Suprapubic skin (tissue), 4 donors: ENCODE measurements at places on chromosomes 4 and X.

GRCh38 chr4:144649646-144650045 is 3.7 kb downstream of the HHIP start:
- DNase-seq = no peak

- no peak for DNase-seq
Measured at GRCh38 chr4:107261241-107261874, 225.2 kb upstream of the DKK2 start.

DNA sequence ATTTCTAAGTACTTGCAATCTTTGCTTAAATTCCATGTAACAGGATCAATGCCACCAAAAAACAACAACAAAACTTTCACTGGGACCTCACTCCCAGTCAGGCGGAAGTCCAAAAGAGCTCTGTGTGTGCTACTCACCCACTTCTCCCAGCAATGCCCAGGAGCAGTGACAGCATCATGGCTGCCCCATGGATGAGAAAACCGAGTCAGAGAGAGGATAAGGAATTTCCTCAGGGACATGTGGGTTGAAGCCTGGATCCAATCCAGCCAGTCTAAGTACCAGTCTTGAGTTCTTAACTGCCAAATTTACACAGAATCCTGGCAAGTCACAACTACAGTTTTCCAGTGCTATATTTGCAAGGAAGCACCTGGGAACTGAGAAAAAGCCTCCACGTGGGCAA is 64.5 kb downstream of the STX18 start:
- no peak for DNase-seq

GRCh38 chrX:47172971-47173792 is 20.4 kb upstream of the UBA1 start:
- no peak for DNase-seq

- no peak for DNase-seq
Measured at GRCh38 chr4:15066140-15066539, 63.9 kb downstream of the CPEB2 start.

DNA sequence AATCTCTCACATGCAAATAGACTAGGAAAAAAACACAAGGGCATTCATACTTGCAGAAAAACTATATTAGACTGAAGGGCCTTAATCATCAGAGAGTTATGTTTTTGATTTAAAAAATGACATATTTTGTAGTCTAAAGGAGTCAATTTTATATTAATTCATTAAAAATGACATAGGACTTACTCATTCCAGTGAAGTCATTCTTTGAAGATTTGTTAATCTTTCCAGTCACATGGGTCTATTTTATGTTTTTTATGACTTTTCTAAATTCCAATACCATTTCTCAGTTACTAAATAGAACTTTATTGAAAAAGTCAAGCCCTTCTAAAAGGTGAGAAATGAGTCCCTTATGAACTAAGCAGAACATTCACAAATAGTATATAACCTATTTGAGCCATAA is 743.8 kb upstream of the INTU start:
- DNase-seq = no peak

GRCh38 chr4:179467878-179468277 is 2025.6 kb upstream of the AGA start:
- DNase-seq = no peak

DNA sequence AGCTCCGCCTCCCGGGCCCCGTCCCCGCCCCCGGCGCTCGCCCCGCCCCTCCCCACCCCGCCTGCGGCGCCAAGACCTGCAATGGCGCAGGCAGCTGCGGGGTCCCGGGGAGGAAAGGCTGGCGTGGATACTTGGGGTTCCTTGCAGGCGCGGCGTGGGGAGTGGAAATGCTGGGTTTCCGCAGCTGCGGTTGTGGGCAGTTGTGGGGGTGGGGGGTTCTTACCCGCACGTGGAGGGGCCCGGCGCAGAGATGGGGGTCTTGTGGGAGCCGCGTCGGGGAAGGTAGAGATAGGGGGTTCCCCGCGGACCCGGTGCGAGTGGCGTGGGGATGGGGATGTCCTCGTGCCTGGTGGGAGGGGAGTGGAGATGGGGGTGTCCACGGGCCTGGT is 680 bp upstream of the ASMTL start:
- peak; percentile 92 for DNase-seq

DNA sequence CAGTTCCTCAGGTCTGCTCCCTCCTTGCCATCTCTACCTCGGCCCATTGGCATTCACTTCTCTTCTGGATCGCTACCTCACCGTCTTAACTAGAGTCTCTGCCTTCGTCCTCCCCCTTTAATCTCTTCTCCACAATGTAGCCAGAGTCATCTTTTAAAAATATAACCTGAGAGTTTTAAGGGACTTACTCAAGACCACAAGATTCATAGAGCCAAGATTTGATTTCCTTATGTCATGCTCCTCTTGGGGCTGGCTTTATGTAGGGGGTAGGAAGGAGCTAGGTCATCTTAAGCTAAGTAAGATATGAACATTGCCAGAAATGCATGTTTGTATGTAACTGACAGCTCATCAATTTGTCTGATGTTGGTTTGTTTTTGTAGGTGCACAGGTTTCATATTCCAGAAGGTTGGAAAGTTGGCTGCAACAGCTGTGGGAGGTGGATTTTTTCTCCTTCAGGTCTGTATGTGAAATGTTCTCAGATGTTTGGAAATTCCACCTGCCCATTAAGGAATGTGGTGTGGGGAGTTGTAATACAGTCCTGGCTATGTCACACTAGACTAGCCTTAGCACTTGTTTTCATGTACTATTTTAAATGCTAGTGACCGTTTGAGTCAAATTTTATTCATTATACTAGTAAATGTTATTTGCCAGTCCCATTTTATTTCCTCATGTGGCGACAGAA is 19.6 kb downstream of the FUNDC2 start:
- DNase-seq = no peak

DNA sequence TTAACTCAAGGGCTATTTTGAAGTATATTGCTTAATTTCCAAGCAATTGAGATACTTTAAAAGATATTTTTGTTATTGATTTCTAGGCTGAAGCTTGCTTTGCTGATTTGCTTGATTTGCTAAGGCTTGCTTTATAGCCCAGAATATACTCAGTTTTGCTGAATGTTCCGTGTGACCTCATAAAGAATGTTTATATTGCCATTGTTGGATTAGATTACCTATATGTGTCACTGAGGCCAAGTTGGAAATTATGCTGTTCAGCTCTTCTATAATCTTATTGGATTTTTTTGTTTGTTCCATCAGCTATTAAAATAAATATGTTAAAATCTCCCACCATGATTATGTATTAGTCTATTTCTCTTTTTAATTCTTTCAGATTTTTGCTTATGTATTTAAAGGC is 13.0 kb downstream of the TBC1D19 start:
- no peak for DNase-seq

DNA sequence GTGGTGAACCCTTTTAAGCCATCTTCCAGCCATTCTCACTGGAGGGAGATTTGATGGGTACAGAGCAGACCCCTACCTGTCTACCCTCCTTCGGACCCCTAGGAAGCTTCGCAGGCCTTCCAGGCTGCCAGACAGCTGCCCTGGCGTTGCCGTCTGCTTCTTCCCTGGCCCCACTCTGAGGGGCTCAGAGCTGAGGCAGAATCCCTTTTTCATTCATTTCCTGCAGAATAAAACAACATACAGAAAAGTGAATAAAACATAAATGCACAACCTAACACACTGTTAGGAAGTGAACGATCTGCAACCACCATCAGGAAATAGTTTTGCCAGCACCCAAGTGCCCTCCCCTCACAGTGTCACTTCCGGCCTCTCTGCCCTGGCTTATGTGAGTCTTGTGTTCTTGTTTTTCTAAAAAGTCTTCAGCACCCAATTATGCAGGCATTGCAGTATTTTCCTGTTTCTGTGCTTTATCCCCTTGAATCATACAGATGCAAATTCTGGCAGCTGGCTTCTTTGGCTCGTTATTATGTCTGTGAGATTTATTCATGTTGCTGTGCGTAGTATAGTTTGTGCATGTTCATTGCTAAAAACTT is 5.6 kb upstream of the ADD1 start:
- DNase-seq = no peak
